ENCODE measurements at places on chromosomes 11 and 22.
A peak's percentile ranks its signal among the peaks of the same experiment; 100 is the strongest.

DNA sequence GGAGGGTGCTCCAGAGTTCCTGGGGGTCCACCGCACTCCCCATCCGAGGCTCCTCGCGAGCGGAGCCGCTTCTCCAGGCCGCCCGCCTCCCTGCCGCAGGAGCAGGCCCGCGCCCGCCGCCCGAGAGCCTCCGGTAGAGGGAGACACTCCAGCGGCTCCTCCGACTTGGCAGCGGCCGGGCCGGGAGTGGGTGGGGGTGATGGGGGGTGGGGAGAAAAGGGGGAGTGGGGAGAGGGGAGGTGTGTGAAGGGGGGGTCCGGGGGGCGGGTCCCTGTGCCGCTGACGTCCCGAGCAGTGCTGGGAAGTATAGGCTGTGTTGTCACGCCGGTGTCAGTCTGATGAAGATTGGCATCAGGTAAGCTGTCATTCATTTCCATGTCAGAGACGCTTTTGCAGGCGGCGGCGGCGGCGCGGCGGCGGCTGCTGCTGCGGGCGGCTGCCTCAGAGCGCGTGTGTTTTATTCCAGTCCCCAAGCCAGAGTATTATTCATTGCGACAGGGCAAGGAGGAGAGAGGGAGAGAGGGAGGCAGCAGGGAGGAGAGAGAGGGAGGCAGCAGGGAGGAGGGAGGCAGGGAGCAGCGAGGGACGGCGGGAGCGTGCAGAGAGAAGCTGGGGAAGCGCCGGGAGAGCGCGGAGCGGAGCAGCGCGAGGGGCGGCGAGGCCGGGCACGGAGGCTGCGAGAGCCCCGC lies at the start of gene PKNOX2:
Gene PKNOX2, plus strand, starts transcription at position 330 of the 689 bp plus-strand sequence. CDS start 186,555 bp downstream, outside the sequence.
- DNase-seq: peak; percentile 49

- no peak for DNase-seq
Observed at GRCh38 chr11:61706452-61707400, 26.5 kb downstream of the DAGLA start.

DNA sequence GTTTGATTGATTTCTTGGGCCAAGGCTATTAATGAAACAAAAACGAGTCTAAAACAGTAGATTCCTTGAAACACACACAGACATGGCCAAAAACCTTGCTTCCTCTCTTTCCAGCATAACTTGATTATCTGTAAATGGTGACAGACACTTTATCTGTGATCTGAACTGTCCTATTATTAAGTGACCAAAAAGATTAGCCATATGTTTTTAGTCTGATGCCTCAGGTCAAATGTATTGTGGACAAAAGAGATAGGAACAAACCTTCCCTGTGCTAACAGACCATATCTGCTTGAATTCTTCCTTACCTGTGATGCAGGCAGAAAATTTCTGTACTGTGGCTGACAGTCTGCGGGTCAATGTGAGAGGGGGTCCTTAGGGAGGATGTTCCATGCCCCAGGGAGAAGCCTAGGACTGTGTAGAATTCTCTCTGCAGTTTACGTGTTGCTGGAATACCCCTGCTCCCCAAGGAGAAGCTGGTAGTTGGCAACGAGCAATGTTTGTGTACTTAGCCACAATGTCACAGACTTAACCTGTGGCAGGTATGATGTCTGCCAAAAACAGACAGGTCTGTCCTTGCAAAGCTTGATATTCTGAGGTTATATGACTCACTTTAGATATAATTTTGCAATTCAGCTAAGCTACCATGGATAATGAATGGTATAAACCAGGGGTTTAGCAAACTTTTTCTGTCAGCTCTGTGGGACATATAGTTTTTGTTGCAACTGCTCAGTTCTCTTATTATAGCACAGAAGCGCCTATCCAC lies 31.2 kb downstream of the C11orf71 start:
- no peak for DNase-seq

- DNase-seq: no peak
Observed at GRCh38 chr22:26536762-26537134, 24.5 kb upstream of the TFIP11 start.

DNA sequence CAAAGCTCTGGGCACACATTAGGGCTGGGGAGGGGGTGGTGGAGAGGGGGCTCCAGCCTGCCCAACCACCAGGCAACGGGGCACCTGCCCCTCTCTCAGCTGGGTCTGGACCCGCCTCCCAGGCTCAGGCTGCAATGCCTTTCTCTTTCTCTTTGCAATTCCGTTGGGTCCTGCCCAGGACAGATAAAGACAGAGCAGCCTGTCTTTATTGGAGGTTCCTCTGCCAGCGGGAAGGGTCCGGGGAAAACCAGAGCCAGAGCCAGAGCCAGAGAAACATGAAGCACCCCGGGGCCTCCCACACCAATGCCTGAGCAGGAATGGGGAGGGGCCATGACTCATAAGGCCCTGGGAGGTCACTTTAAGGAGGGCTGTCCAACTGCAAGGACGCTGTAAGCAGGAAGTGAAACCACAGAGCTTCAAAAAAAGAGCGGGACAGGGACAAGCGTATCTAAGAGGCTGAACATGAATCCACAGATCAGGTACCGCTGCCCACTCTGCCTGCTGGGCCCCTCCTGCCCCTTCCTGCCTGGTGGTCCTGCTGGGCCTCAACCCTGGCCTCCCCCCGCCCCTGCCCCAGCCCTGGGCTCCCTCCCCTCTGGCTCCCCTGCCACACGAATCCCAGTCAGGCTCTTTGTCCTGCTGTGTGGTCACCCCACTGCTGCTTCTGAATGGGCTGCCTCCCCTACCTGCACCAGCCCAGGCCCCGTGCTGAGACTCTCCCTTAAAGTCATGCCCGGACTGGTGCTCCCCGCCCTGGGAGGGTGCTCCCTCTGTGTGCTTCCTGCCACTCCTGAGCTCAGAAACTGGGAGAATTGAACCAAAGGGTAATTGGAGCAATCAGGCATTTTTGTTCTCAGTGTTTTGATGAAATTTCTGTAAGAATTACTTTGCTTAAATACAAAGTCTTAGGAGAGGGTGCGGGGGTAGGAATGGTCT lies at the start of gene APOBEC3B:
Gene APOBEC3B, plus strand, starts transcription at position 356 of the 936 bp plus-strand sequence. Its CDS starts 107 bp downstream, at position 463.
- peak; percentile 27 for DNase-seq

GRCh38 chr11:12245549-12246016 lies 131.8 kb upstream of the PARVA start:
- DNase-seq: no peak

GRCh38 chr11:68117853-68118470 lies 3.2 kb downstream of the CHKA start:
- no peak for DNase-seq

DNA sequence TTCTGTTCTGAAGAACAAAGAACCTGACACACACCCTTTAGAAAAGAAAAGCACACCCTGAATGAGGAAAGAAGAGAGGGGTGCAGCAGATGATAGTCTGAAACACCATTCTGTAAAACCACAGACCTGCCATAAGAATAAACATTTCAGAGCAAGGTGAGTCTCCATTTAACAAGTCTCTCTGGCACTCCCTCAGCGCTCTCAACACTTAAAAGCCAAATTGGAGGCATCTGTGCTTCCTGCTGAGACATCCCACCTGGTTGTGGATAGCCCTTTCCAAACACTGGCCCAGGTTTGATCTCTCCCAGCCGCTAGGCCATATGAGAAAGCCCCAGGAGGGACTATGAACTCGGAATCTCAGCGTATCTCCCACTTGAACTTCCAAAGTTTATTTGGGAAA lies 36.3 kb downstream of the ETS1 start:
- DNase-seq: no peak

DNA sequence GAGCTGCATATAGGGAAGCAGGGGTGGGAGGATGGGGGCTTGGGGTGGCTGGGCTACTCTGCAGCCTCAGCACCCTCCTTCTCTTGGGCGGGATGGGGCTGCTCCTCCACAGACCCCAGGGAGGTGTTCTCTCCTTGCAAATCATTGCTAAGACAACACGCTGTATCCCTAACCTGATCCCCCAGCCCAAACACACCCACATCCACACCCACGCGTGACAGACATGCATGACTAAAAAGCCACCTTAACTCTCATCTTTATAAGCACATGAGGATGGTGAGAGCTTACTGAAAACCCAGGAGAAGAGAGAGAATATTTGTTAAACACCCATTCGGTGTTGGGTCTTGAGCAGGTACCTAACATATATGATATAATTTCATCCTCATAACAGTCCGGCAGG lies 39.9 kb upstream of the EIF3D start:
- DNase-seq: no peak

DNA sequence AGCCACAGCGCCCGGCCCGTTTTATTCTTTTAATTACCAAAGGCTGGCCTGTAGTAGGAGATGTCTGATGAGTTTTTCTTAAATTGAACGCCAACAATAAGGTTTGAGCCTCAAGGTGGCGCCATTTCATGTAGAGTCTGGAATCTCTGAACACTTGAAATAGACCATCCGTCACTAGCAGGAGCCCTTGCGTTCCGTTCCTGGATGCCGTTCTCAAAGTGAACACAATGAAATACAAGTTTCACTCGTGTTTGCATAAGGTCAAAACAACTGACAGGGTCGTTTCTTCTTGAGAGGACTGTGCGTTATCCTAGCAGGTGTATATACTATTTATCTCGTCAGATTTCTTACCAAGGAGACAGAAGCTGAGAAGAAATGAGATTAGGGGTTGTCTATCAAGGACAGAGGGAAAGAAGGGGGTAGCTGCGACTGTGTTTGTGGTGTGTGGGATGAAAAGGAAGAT lies 18.7 kb upstream of the SCGB1D1 start:
- DNase-seq: no peak

DNA sequence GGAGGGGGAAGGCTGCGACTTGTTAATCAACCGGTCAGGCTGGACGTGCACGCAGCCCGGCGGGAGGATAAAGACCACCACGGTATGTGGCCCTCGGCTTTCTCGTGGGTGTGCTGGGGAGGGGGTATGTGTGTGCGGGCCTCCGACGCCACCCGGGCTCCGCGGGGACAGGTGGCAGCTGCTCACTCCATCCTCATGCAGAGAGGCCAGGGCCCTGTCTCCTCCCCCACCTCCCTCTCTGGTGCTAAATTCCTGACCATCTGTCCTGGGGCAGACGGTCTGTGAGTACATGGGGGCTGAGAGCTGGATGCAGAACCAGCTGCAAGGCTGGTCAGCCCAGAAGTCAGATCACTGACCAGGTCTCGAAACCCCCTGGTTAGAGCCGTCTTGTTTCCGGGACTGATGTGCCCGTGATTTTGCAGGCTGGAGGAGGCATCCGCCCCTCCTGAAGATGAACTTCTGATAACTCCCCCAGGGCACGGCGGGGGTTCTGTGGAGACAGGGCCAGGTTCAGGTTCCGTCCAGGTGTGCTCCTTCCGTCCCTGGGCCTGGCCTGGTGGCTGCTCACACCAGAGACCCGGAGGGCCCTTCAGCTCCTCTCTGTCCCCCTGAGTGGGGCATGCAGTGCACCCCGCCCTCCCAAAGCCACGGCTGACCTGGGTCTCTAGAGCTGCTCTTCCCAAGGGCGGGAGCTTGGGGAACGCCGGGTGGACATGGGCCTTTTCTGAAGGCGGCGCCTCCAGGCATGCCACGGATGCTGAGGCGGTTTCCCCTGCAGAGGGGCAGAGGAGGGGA lies 1119.7 kb downstream of the BRD1 start:
- DNase-seq: no peak

DNA sequence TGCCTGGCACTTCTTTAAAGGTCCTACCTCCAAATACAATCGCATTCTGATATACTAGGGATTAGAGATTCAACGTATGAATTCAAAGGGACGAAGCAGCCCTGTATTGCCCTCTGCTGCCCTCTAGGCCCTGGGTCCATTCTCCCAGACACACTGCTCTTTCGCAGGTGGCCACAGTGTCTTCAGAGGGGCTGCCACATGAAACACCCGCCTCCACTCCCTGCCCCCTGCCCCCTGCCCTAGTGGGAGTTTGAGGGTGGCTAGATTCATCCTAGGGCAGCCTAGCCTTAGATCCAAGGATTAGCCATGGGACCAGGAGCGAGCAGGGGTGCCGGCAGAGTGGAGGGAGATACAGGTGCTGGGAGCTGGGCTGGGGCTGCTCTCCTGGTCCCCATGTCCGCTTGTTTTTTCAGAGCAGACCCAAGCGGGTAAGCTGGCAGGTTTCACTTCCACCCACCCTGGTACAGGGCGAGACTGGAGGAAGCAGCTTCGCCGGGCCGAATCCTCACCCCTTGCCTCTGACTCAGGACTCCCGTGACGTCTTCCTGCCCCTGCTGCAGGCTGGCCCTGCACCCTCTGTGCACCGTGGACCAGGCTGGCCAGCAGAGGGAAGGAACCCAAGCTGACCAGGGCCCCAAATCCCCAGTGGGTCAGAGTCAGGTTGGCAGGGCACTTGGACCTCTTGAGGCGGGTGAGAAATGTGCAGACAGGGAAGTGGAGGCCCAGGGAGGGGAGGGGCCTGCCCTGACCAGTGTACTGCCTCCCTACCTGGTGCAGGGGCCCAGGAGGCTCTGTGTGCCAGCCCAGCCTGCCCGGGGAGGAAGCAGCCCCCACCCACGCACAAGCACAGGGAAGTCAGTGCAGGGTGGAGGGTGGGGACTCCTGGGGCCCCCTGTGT lies 28.4 kb upstream of the HMOX1 start:
- DNase-seq: no peak

GRCh38 chr22:32676191-32676590 lies 125.3 kb upstream of the TIMP3 start:
- DNase-seq: no peak

DNA sequence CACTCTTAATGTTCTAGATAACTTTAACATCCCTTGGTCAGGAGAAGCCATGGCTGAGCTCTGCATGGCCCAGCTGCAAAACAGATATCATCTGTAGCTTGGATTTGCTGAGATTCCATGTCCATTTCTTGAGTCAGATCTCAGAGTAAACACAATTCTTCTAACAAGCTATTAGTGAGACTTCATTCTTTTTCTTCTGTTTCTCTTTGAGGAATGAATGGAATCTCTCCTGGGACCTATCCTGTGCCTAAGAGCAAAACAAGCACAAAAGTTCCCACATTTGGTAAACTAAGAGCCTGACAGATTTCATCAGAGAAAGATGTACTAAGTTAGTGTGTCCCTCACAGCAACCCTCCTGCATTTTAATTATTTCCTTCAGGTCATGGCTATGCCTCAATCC lies 142.8 kb downstream of the MAML2 start:
- no peak for DNase-seq
